ENCODE measurements at places on chromosomes 16 and 17. TPM values are rescaled to one million over a fixed set of nuclear protein-coding genes. Genes with fewer than 3 reads are reported as not detected.

DNA sequence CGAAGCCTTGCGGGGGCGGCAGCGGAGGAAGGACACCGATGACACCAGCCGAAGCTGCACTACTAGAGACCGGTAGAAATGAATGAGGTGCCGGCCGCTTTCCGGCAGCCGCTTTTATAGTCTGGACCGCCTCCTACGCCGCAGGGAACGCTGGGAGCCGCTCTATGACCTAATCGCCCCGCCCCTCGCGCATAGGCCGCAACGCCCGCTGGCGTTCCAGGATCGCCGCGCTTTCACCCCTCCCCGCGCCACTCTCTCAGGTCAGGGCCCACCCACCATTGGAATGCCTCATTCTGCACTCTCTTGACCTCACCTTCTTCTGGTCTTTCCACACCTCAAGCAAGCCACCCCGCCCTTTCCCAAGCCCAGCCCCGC is at the start of gene DDX5:
DDX5 (minus strand) TSS at position 89 of the 375 bp plus-strand sequence. CDS start 170 bp downstream, outside the sequence.
- DNase-seq = peak; percentile 97

- DNase-seq = no peak
Measured at GRCh38 chr16:10806698-10807097, 11.9 kb downstream of the TVP23A start.

GRCh38 chr17:5241861-5242671 is 7.4 kb upstream of the SCIMP start:
- DNase-seq = no peak

DNA sequence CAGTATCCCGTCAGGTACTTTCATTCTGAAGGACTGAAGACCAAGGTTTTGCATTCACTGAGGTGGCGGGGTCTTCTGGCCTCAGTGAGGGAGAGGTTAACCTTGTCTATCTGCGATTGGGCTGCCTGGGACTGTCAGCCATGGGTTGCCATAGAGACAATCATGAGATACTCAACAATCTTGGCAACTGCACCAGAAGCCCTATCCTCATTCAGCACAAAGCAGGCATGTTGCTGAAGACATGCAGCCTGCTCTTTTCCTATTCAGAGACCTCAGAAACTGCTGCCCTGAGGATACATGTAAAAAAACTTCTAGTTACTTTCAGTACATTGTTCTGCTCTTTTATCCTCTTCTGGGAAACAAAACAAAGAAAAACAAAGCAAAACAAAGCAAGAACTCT is 146.3 kb upstream of the PIRT start:
- DNase-seq = no peak

DNA sequence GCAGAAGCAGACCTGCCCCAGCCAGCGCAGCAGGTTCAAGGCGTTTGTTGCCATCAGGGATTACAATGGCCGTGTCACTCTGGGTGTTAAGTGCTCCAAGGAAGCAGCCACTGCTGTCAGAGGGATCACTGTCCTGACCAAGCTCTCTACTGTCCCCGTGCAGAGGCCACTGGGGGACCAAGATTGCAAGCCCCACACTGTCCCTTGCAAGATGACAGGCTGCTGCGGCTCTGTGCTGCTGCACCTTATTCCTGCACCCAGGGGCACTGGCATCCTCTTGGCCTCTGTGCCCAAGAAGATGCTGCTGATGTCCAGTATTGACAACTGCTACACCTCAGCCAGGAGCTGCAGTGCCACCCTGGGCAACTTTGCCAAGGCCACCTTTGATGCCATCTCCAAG is 27.7 kb downstream of the ATPAF2 start:
- DNase-seq = no peak

- DNase-seq = no peak
Measured at GRCh38 chr17:47804461-47804860, 17.1 kb downstream of the OSBPL7 start.

DNA sequence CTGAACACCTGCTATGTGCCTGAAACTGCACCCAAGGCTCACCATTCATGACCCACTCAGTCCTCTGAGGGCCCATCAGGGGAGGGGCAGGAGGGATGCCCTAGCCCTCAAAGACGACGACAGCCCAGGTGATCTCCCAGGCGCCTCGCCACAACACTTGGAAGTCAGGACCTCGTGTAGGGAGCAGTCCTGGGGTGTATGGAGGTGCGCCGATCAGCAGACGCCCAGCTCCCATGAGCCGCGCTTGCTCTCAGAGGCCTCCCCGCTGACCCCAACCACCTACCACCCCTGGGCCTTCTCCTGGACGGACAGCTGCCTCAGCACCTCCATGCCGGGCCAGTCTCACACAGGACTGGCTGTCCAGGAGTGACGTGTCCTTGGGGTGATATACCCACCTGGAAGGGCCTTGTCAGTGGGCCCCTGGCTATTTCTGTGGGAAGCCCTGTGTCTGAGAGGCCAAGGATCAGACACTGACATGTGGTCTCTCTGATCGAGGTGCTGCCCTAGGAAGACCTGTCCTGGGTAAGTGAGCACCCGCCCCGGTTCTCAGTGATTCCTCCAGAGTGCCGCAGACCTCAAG is 26.7 kb downstream of the KDM8 start:
- DNase-seq = no peak

- DNase-seq = no peak
Measured at GRCh38 chr16:54143934-54144571, 142.5 kb downstream of the IRX3 start.

The DNAH17 gene
- total RNA-seq = 0.87 TPM

The SGCA gene
- total RNA-seq = 0.39 TPM

The CMTM2 gene
- not detected for total RNA-seq

The CES5A gene
- not detected for total RNA-seq
